ENCODE measurements at places on chromosomes 2 and 18.

DNA sequence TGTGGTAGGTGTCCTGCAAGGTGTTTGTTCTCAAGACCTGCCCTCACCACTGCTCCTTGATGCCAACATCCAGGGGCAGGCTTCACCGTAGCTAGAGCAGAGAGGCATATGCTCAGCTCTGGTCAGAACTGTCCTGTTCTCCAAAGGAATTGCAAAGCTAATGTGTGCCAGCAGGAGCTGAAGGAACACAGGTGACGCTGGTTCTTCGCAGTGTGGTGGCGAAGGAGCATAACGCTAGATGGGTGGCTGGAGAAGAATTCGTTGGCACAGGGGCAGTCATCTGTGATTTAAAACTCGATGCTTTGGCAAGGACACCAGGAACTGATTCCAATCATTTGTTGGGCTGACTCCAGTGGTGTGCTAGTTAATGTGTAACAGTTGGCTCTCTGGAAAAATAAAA lies 11.4 kb upstream of the PER2 start:
- DNase-seq, result no peak

DNA sequence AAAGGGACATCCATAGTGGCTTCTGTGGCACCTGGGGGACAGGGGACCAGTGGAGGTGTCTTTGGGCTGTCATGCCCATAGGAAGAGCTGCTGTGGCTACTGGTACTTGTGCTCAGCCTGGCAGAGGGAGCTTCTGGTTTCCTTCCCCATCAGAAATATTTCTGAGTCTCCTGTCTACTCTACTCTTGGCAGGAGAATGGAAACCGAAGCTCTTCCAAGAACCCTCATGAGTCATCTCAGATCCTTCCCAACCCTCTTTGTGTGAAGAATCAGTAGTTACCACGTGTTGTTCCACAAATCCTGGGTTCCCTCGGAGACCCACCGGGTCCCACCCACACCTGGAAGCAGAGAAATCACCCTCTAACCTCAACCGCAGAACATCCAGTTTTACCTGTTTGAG lies 234.9 kb downstream of the FHOD3 start:
- DNase-seq, result peak; percentile 36

DNA sequence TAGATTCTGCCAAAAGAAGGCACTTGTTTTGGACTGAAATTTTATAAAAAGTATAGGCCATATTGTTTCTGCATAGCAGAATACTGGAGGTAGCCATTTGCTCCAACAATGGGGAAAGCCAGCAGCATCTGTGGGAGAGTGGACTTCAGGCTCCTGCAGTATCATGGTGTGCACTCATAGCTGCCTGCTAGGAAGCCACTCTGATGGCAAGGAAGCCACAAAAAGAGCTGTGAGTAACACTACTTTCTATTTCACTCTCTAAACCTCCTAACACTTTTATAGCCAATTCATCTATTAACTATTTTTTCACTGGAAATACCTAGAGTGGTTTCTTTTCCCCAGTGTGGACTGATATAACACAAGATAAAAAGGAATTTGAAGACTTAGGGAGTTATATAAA lies 144.4 kb upstream of the KCNJ3 start:
- DNase-seq, result no peak

DNA sequence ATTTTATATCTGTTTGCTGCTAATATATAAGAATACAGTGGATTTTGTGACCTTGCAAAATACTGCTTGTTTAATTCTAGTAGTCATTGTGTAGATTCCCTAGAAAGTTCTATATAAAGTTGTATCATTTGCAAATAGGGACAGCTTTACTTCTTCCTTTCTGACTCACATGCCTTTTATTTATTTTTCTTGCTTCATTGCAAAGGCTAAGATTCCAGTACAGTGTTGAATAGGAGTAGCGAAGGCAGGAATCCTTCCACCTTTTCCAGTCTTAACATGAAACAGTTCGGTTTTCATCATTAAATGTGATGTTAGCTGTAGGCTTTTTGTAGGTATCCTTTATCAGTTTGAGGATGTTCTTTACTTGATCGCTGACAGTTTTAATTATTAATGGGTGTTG lies 58.1 kb downstream of the DGKD start:
- no peak for DNase-seq

- DNase-seq, result peak; percentile 66
Measured at GRCh38 chr18:13280070-13280795, 61.7 kb downstream of the LDLRAD4 start.

DNA sequence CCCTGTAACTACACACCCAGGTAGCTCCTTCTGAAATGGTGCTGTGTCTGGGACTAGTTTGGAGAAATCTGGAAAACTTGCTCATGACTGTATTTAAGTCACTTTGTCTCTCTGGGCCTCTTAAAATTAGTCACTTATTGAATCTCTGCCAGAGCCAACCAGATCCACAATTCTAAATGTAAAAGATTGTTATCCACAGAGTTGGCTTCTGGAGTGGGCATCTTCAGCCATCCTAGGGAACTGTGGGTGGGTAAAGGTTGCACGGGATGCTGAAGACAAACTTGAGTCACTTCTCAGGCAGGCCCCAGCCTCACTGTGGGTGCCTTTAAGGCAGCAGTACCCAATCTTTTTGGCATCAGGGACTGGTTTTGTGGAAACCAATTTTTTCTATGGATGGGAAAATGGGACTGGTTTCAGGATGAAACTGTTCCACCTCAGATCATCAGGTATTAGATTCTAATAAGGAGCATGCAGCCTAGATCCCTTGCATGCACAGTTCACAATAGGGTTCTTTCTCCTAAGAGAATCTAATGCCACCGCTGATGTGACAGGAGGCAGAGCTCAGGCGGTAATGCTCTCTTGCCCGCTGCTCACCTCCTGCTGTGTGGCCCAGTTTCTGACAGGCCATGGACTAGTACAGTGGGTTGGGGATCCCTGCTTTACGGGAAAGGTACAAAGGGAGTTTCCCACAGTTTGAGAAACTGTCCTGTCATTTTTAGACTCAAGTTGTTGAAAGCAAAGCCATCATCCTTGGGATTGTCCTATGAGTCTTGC lies 98.3 kb upstream of the SPRED2 start:
- DNase-seq, result peak; percentile 49

DNA sequence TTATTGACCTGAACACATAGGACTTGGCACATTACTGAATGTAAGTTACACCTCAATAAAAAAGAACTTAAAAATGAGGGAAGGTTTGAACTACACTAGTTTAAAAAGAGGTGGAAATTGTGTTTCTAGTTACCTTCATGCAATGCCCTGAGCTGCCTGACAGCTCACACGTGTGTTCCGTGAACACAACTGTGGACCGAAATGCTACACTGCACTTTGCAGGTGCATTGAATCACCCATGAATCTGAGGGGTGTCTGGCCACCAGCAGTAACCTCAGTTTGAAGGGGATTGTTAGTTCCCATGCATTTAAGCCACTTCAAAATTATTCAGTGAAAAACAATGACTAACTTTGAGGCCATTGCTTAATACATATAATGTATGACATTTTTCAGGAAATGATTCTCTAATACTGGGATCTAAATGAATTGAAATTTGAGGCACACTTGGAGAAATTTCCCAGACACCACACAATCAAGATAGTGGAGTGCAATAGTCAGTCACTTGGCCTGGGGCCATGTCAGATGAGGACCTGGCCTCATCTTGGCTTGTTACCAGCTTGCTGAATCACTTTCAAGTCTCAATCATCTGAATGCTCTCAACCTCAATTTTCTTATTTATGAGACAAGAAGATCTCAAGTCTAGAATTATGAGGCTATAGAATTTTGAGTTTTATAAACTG lies 59.3 kb downstream of the MYL12B start:
- peak; percentile 97 for DNase-seq

- DNase-seq, result peak; percentile 97
Measured at GRCh38 chr2:27622921-27623384, 5.9 kb downstream of the CCDC121 start.

DNA sequence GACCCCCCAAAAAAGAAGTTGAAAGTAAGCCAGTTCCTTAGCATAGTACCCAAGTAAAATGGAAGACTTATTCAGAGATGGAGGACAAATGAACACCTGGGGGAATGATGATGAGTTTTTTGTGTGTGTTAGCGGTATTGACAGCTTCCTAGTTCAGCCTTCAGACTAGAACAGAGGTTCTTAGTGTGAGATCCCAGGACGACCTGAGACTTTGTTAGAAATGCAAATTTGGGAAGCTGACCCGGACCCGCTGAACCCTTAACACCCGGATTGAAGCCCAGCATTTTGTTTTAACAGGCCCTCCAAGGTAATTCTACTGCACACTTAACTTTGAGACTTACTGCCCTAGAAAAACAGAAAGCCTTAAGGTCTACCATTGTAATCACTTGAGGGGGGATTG lies 20.3 kb downstream of the SPOPL start:
- DNase-seq, result no peak

GRCh38 chr2:152740743-152741328 lies 22.4 kb downstream of the ARL6IP6 start:
- DNase-seq, result peak; percentile 54

GRCh38 chr2:15302154-15302553 lies 259.0 kb downstream of the NBAS start:
- DNase-seq, result peak; percentile 57

DNA sequence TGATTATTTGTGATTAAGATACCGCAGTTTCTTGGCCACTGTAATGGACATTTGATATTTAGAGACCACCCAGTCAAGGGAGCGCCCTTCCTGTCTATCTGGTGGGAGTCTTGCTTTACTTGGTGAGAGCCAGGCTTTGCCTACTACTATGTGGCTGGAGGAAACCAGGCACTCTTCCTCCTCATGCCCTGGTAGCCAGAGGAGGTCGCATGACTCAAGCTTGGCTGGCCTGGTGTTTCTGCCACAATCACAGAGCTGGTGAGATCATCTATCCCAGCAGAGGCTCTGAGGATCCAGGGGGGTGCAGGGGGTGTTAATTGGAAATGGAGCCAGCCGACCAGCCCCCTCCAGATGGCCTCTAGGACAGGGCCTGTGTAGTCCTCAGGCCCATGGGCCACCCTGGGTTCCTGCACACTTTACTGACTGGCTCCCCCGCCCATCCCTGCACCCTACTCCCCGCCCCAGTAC lies 46.8 kb upstream of the BIN1 start:
- peak; percentile 84 for DNase-seq

- DNase-seq, result no peak
Measured at GRCh38 chr2:25340181-25340921, 1.4 kb downstream of the DNMT3A start.

DNA sequence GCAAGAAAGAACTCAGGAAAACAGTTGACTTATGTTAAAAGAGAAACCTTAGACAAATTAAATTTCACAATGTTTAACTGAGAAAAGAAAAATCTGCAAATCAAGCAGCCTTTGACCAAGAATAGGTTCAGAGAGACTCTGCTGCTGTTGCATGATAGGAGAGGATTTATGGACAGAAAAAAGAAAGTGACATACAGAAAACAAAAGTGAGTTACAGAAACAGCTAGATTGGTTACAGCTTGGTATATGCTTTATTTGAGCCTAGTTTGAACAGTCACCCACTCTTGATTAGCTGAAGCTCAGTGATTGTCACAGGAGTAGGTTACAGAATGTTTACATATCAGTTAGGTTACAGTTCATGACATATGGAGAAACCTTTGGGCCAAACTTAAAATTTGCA lies 258.2 kb upstream of the SPOPL start:
- no peak for DNase-seq

GRCh38 chr2:177314194-177314593 lies 49.7 kb upstream of the NFE2L2 start:
- DNase-seq, result peak; percentile 44

DNA sequence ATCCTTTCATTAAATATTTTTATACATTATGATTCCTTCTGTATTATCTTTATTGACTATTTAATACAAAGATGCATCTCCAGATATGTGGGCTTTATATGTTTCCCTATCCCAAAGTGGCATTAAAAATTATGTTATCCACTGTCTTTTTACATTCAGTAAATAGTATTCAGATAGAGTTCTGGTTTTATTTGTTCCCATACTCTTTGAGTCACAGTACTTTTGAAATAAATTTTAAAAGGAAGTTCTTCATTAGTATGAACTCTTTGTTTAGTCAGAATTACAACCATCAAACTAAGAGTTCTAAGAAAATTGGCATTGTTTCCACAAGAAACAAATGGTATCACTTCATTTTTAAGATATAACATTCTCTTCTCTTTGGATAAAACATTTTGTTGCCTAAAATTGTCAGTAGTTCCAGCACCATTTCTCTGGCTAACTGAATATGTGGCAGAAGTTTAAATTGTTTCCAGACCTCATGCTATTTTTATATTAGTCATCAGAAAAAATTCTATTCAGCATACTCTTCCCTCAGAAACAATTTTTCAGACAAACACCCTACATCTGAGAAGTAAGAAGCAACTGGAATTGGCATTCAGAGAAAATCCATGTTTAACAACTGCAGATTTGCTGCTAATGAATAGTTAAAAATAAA lies 88.5 kb upstream of the COL5A2 start:
- DNase-seq, result peak; percentile 90

DNA sequence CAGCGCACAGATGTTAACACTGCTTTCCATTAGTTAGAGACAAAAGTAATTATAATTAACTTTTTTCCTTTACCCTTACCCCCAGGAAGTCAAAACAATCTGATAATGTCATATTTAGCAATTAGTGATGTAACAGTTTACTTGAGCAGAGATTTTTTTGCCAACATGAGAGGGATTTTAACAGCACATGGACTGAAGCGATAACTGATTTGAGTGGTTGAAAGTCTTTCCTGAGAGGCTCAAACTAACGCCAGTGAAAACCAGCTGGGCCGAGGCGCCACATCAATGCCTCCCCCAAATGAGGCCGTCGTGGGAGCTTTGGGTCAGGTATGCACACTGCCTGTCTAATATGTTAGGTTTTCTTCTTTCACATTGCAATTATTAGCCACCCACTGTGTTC lies 469.9 kb upstream of the SMIM21 start:
- no peak for DNase-seq

GRCh38 chr18:35415511-35416073 lies 38.5 kb upstream of the ZNF396 start:
- peak; percentile 36 for DNase-seq

DNA sequence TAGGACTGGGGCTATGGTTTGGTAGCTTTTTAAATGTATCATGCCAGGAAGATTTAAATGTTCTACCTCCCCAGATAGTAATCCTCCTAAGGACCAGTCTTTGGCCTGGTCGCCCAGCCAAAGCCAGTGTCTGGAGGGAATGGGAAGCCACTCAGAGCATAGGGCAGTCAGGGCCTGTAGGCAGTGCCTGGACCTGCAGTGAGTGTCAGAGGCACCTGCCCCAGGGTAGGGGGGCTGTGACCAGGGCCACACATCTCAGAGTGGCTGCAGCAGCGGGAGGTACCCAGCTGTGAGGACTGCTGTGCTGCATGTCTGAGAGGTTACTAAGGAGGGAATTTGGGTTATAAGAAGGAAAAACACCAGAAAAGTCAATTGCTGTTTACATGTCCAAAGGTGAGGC lies 57.7 kb downstream of the MYT1L start:
- no peak for DNase-seq

- peak; percentile 85 for DNase-seq
Measured at GRCh38 chr18:44781886-44782285, 101.2 kb downstream of the SETBP1 start.

DNA sequence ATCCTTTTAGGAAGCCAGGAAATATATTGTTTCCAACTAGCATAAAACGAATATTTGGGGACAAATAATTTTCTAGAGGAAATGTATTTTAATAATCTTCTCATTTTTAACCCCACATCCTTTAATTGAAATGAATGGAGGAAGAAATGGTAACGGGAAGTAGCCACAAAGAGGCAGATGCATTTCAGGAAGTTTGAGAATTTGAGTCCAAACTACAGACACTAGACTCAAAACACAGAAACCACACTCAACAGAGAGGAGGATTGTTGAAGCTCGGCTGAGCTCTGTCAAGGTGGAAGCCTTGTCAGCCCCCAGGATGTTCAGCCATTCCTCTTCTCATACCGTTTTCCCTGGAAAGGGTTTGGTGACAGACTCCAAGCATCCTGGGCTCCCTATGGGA lies 288.5 kb downstream of the NAPG start:
- DNase-seq, result no peak
